ENCODE measurements at places on chromosomes 1 and 21.
A peak's percentile ranks its signal among the peaks of the same experiment; 100 is the strongest.

DNA sequence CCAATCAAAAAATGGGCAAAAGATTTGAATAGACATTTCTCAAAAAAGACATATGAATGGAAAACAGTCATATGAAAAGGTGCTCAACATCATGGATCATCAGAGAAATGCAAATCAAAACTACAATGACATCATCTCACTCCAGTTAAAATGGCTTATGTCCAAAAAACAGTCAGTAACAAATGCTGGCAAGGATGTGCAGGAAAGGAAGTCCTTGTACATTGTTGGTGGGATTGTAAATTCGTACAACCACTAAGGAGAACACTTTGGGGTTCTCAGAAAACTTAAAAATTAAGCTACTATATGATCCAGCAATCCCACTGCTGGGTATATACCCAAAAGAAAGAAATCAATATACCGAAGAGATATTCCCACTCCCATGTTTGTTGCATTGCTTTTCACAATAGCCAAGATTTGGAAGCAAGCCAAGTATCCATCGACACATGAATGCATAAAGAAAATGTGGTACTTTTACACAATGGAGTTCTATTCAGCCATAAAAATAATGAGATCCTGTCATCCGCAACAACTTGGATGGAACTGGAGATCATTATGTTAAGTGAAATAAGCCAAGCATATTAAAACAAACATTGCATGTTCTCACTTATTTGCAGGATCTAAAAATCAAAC is 17.9 kb downstream of the GBP5 start:
- no peak for DNase-seq

DNA sequence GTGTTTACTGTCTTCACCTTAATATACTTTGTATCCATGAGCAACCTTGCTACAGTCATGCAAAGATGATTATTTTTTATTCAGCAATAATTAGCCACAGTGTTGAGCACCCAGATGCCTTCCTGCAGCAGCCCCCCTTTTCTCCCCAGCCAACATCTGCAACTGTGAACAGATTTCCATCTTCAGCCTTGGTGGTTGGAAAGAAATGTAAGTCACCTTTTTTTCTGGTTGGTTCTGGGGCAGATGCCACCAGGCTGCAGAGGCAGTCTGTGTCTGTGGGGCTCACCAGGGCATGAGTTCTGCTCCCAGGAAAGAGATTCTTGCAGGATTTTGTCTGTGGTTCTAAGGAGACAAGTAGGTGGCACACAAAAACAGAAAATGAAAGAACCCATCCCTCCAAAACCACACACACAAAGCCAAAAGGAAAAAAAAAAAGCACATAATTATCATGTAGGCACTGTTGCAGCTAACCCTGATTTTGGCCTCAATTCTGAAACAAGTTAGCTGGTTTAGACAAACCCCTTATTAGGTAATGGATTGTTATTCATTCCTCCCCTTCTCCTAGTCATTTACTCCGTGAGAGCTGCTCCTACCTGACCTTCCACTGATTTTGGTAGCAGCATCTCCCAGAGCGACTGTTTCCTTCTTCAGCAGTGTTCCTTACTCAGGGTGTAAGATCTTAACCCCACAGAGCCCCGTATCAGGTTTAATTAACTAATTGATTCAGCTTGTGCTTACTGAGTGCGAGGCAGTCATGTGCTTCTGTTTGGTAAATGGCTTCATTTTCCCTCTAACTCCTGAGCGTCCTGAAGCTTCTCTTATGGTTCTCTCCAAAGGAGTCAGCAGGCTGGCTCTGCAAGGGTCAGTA is 36.5 kb downstream of the GALNT2 start:
- no peak for DNase-seq

DNA sequence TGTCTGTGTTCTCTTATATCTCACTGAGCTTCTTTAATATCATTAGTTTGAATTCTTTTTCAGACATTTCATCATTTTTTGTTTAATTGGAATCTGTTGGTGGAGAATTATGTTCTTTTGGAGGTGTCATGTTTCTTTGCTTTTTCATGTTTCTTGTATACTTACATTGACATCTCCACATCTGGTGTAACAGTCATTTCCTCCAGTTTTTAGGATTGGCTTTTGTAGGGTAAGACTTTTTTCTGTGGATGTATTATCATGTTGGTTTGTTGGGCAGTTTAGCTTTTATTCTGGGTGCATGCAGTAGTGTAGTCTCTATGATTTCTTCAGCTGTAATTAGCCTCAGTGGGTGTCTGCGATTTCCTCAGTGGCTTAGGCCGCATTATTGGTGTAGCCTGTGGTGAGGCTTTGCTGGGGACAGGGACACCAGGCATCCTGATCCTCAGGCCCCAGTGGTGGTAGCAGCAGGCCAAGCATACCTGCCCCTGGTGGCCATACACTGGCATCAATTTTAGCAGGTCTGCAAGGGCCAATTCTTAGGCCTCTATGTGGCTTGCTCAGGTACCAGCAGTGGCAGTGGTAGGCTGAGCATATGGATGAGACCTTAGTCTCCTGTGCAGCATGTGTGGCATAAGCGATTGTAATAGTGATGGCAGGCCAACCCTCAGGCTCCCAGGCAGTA is 77.6 kb upstream of the SAMD13 start:
- DNase-seq: no peak

GRCh38 chr1:234866007-234866866 is 256.3 kb upstream of the IRF2BP2 start:
- no peak for DNase-seq

DNA sequence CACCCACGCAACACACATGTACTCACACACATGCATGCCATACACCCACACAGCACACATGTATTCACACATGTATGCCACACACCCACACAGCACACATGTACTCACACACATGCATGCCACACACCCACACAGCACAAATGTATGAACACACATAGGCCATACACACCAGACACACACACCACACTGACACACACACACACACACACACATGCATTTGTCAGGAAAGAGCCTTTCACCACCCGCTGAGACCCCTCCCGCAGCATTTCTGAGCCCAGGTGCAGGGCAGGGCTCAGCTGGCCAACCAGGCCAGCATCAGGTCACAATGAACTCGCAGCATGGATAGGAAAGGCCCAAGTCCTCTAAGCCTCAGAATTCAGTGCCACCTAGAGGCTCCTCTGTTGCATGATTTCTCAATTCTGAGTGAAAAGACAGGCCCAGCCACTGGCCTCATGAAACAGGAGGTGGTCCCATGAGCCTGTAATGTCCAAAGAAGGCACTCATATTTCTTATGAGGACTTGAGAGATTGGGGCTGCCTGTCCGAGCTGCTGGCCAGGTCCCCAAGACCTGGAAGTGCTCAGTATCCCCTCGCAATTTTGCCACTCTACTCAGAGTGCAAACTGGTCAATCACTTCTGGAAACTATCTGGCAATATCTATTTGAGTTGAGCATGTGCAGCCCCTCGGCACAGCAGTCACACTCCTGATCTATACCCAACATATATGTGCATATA is 57.3 kb downstream of the PSMG1 start:
- DNase-seq: peak; percentile 65

DNA sequence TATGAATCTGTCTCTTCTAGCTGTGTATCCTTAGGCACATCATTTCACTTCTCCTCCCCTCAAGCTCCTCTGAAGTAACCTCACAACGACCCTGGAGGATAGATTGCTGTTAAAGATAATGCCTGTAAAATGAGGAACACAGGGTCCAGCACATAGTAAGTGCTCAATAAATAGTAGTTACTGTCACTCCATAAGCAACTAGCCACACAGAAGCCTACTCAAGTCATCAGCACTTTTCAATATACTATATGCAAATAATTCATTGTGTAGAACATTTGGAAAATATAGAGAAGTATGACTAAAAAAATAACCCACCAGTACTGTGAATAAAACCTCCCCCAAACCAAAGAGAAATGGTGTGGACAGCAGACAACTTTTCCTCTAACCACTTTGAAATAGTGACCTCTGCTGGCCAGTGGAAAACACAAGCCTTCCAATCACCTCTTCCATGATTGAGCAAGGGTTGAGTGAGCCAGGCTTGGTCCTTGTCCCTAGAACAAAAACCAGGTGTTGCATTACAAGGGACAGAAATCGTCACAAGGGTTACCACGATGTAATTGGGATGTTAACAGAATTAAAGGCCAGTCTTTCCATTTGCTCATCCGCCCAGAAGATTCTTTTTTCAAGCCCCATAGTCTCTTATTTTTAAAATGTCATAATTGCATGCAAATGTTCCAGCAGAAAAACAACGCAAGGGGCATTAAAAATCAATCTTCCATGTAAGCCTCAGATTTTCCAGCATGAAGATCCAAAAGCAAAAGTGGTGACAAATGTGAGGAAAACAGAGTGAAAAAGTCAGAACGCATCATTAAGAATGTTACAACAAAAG is 15.7 kb upstream of the GLIS1 start:
- DNase-seq: peak; percentile 67

GRCh38 chr1:177847843-177848242 is 122.0 kb downstream of the SEC16B start:
- peak; percentile 27 for DNase-seq
